MM.1S (cell line): ENCODE measurements at places on chromosomes 11 and 22.
A peak's percentile ranks its signal among the peaks of the same experiment; 100 is the strongest.

DNA sequence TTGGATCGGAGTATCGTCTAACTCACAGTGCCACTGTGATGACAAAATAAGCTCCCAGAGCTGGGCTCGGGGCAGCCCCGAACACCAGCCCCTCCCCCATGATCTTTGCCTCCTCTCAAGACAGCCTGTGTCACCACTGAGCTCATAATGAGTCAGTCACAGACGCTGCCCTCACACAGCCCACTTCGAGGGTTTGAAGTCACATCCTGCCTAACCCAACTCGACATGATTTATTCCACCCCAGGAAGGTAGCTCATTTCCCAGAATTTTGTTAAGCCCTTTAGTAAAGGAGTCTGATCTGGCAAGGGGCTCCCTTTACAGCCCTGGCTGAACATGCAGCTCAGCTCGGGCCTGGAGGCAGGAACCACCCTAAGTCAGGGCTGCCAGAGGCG lies 22.8 kb downstream of the MYH9 start:
- H3K4me3 ChIP-seq = no peak overlapping the region
- peaks cover 65% of the 10 kb centered on the region for H3K4me1 ChIP-seq
- peaks cover 10% of the 10 kb centered on the region; the same call in 1 of the 2 replicates for H3K36me3 ChIP-seq
- H3K27ac ChIP-seq = no peak overlapping the region

DNA sequence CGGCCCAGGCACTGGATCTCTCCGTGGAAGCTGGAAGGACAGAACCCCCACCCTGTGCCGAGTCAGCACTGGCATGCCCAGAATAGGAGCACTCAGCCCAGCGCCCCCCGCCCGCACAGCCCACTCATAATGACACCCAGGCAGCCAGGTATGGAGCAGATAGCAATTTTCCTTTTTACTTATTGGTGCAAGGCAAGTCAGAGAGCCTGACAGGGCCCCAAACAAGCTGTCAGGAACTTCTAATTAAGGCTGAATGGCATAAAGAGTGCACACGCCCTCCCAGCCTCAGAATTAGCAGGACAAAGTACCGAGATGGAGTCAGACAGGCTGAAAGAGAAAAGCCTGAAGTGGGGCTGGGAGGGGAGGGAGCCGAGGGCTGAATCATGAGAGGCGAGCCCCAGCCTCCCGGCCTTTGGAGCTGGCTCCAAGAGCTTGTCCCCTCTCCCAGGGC lies 76.9 kb downstream of the DSCAML1 start:
- H3K36me3 ChIP-seq = no peaks in the 10 kb centered on the region
- no peaks in the 10 kb centered on the region for H3K4me1 ChIP-seq
- H3K4me3 ChIP-seq = no peak overlapping the region
- DNase-seq = no peak
- H3K27ac ChIP-seq = no peak overlapping the region
- peaks cover 26% of the 10 kb centered on the region for H3K27me3 ChIP-seq

DNA sequence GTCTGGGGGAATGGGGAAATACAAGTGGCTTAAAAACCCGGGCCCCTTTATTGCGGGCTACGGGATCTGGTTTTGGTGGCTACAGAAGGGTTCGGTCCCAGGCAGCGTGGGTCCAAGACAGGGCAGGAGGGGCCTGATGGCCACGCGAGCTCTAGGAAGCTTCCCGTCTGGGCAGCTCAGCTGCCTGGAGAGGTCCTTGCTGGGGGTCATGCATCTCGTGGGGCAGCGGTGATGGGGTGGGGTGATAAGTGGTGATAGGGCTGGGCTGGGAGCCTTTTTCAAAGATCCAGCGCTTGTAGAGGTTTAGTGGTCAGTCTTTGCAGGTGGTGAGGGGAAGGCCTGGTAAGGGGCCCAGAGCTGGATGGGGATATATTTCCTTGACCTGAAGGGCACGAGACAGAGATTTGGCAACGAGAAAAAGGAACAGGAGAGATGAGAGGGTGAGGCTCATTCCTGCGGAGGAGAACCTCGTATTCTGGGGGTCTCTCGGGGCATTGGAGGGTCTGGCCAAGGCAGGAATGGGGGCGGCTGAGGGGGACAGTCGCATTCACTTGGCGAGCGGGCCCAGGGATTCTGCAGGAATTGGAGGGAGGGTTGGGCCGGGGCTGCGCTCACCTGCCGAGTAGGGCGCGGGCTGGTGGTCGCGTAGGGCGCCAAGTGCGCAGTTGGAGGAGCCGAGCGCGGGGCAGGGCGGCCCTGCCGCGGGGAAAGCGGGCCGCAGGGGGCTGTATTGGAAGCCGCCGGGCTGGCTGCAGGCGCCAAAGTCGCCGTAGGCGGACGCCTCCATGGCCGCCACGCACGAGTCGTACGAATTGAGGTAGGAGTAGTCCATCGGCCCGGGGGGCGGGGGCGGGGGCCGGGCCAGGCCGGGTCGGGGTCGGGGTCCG lies 560 bp downstream of the PHOX2A start:
- no peak overlapping the region for H3K27ac ChIP-seq
- H3K27me3 ChIP-seq = peaks cover 38% of the 10 kb centered on the region
- no peaks in the 10 kb centered on the region for H3K36me3 ChIP-seq
- no peak overlapping the region for H3K4me3 ChIP-seq
- no peak for DNase-seq

DNA sequence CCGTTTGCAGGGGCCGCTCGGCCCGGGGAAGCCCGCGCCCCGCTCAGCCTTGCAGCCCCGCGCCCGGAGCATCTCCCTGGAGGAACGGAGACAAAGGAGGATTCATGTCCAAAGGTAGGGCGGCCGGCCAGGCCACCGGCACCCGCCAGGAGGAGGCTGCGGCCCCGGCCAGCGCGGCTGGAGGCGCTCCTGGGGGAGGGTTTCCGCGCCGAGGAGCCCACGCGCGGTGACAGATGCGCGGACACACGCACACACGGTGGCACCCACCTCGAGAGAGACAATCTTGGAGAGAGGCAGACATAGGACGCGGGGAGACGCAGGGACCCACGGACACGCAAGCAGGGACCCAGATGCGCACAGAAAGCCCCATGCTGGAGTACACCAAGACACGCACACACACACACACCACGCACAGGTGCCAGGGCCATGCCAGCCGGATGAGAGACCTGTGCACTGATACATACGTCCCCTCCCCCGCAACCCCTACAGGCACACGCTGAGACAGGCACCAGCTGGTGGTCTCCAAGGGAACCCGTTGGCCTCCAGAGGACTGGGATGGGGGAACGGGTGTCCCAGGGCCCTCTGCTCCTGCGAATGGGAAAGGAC lies 7.8 kb downstream of the SEPTIN3 start:
- no peaks in the 10 kb centered on the region for H3K36me3 ChIP-seq
- no peak overlapping the region for H3K27ac ChIP-seq
- H3K27me3 ChIP-seq = peaks cover 34% of the 10 kb centered on the region
- H3K4me3 ChIP-seq = peak overlapping the region; percentile 59

DNA sequence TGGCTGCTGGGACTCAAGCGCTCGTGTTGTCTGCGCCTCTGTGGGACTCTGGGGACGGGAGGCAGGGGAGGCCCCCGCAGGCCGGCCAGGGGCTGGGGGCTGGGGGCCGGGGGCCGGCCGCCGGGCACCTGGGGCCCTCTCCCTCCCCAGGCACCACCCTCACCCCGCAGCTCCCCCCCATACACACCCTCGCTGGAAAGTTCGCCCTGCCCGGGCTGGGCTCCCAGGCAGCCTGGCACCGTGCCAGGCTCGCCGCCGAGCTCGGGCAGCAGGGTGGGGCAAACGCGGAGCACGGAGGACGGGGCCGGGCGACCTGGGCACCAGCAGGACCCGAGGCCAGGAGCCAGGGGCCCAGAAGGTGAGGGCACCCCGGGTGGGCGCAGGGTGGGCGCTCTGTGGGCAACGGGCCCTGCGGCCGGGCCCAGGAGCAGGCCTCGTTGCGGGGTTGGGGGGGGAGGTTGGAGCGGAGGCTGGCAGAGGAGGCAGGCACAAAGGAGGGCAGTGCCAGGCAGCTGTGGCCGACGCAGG lies 76.7 kb upstream of the WNT7B start:
- no peaks in the 10 kb centered on the region for H3K36me3 ChIP-seq
- no peaks in the 10 kb centered on the region for H3K27me3 ChIP-seq

- no peak overlapping the region for H3K4me3 ChIP-seq
- H3K27me3 ChIP-seq = no peaks in the 10 kb centered on the region
- H3K4me1 ChIP-seq = no peaks in the 10 kb centered on the region
- H3K27ac ChIP-seq = no peak overlapping the region
- H3K36me3 ChIP-seq = no peaks in the 10 kb centered on the region
Observed at GRCh38 chr11:92550411-92550810, 325.8 kb downstream of the FAT3 start.

DNA sequence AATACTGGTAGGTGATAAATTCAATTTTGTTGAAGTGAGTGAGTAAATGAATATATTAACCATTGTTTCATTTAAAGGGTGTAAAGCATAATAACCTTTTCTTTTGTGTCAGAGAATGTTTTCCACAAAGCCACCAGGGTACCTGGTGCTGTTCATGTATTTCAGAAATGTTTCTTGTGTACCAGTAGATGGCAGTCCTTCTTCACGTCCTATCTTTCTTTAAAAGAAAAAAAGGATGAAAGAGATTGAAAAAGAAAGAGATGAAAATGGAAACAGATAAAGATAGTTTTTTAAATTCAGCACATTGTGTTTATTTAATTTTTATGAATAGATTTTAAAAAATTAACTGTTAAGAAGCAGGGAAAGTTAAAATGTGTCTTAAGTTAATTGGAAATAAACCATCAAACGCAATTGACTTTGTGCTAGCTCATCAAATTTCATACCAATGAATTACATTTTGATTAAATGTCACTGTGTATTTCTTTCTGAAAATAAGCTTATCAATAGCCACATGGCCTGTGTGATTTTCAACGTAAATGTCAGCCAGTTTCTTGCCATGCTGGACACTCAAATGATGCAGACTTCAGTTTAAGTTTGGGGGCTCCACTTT lies 65.5 kb upstream of the CHORDC1 start:
- no peaks in the 10 kb centered on the region for H3K36me3 ChIP-seq
- no peak overlapping the region for H3K27ac ChIP-seq
- H3K4me3 ChIP-seq = no peak overlapping the region
- peak; percentile 15 for DNase-seq
- no peaks in the 10 kb centered on the region for H3K4me1 ChIP-seq

DNA sequence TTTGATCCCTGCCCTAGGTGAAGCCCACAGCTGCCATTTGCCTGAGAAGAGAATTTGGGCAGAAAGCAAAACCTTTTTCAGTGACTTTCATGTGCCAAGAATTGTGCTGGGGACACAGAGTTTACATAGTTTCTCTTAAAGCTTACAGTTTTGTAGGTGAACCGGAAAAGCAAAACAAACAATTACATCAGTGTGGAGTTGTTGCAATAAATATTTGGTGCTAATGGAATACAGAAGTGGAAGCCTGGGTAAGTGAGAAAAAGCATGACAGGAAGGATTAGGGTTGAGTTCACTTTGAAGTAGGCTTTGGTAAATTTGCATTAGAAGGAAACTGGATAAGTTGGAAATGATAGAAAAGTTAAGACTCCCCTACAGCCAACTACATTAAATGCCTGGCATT lies 82.7 kb downstream of the RASSF10 start:
- no peaks in the 10 kb centered on the region for H3K27me3 ChIP-seq
- DNase-seq = no peak
- H3K4me1 ChIP-seq = peaks cover 10% of the 10 kb centered on the region
- H3K36me3 ChIP-seq = no peaks in the 10 kb centered on the region
- no peak overlapping the region for H3K27ac ChIP-seq

GRCh38 chr11:82529936-82530335 lies 203.7 kb downstream of the FAM181B start:
- DNase-seq = no peak
- H3K4me3 ChIP-seq = no peak overlapping the region
- H3K27me3 ChIP-seq = no peaks in the 10 kb centered on the region
- peaks cover 13% of the 10 kb centered on the region for H3K4me1 ChIP-seq
- no peaks in the 10 kb centered on the region for H3K36me3 ChIP-seq

- H3K36me3 ChIP-seq = no peaks in the 10 kb centered on the region
- H3K27me3 ChIP-seq = no peaks in the 10 kb centered on the region
- no peak for DNase-seq
- H3K4me1 ChIP-seq = no peaks in the 10 kb centered on the region
- no peak overlapping the region for H3K27ac ChIP-seq
- no peak overlapping the region for H3K4me3 ChIP-seq
Observed at GRCh38 chr11:120908461-120909181, 115.3 kb upstream of the TBCEL start.

- no peak overlapping the region for H3K4me3 ChIP-seq
- no peaks in the 10 kb centered on the region for H3K4me1 ChIP-seq
- H3K27me3 ChIP-seq = no peaks in the 10 kb centered on the region
- H3K27ac ChIP-seq = no peak overlapping the region
- DNase-seq = no peak
- no peaks in the 10 kb centered on the region for H3K36me3 ChIP-seq
Observed at GRCh38 chr22:43740587-43741270, 71.4 kb downstream of the EFCAB6 start.

- H3K27me3 ChIP-seq = no peaks in the 10 kb centered on the region
- no peak overlapping the region for H3K4me3 ChIP-seq
- no peak overlapping the region for H3K27ac ChIP-seq
- DNase-seq = no peak
- no peaks in the 10 kb centered on the region for H3K36me3 ChIP-seq
Observed at GRCh38 chr11:111976119-111976766, 39.1 kb downstream of the DIXDC1 start.

GRCh38 chr22:39988386-39989114 lies 6.2 kb upstream of the FAM83F start:
- no peak for DNase-seq
- peaks cover 11% of the 10 kb centered on the region for H3K4me1 ChIP-seq
- no peak overlapping the region for H3K27ac ChIP-seq
- no peaks in the 10 kb centered on the region for H3K36me3 ChIP-seq
- H3K27me3 ChIP-seq = no peaks in the 10 kb centered on the region
- no peak overlapping the region for H3K4me3 ChIP-seq

- H3K4me1 ChIP-seq = peaks cover 15% of the 10 kb centered on the region
- H3K27me3 ChIP-seq = no peaks in the 10 kb centered on the region
- H3K27ac ChIP-seq = no peak overlapping the region
- H3K4me3 ChIP-seq = no peak overlapping the region
- H3K36me3 ChIP-seq = no peaks in the 10 kb centered on the region
Observed at GRCh38 chr11:48095779-48096470, 115.6 kb downstream of the PTPRJ start.

- no peak overlapping the region for H3K4me3 ChIP-seq
- DNase-seq = no peak
- peaks cover 5% of the 10 kb centered on the region for H3K36me3 ChIP-seq
Observed at GRCh38 chr22:19398206-19398605, 33.3 kb downstream of the HIRA start.

GRCh38 chr11:72684236-72684912 lies 10.2 kb upstream of the PDE2A start:
- no peaks in the 10 kb centered on the region for H3K36me3 ChIP-seq
- no peak overlapping the region for H3K4me3 ChIP-seq

GRCh38 chr22:39825661-39826102 lies 67.9 kb downstream of the ENTHD1 start:
- no peak overlapping the region for H3K27ac ChIP-seq
- peak; percentile 53 for DNase-seq
- H3K27me3 ChIP-seq = no peaks in the 10 kb centered on the region
- 0 out of 2 replicates have a peak, but pooled peaks cover 4% of the 10 kb centered on the region for H3K4me1 ChIP-seq
- H3K4me3 ChIP-seq = no peak overlapping the region

- DNase-seq = no peak
- no peak overlapping the region for H3K4me3 ChIP-seq
- no peak overlapping the region for H3K27ac ChIP-seq
Observed at GRCh38 chr22:50710886-50711285, 27.1 kb upstream of the ACR start.

DNA sequence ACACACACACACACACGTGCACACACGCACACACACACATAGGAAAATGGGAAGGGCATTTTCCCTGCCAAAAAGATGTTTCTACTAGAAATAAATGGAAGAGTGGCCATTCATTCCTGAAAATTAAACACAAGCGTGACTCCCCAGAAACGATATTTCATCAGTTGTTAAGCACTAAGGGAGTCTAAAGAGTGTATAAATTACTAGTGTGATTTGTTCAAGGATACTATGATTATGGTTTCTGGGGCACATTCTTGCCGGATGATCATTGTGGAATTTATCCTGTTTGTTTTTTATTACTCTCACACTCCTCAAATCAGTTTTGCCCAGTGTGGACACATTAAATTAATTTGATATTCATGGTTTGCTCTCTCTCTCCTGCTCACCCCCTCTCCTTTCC lies 16.4 kb upstream of the AMOTL1 start:
- H3K4me3 ChIP-seq = no peak overlapping the region
- H3K27me3 ChIP-seq = no peaks in the 10 kb centered on the region
- no peaks in the 10 kb centered on the region for H3K4me1 ChIP-seq
- H3K27ac ChIP-seq = no peak overlapping the region
